ENCODE measurements at places on chromosomes 7 and 10.

GRCh38 chr7:46239846-46240245 is 318.8 kb upstream of the IGFBP3 start:
- no peak for DNase-seq

GRCh38 chr7:107982918-107983389 is 20.0 kb downstream of the LAMB1 start:
- DNase-seq = no peak

DNA sequence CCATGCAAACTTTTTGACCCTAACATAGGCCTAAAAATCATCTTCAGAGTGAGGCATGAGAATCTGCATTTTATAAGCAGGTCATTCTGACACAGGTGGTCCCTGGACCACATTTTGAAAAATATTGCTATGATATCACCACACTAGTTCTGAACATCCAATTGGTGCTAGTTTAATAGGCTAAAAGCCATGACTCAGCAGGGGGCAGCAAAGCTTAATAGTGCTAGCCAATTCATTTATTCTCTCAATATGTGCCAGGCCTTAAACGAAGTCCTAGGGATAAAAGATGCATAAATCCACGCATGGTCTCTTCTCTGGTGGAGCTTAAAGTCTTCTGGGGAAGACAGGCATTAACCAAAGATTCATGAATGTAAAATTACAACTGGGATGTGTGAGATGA is 10.2 kb upstream of the SLC25A28 start:
- DNase-seq = peak; percentile 55

- DNase-seq = no peak
These were observed 1.7 kb upstream of the POU6F2 start for GRCh38 chr7:38975944-38976392.

- no peak for DNase-seq
These were observed 30.4 kb downstream of the ZNF783 start for GRCh38 chr7:149292462-149292823.

DNA sequence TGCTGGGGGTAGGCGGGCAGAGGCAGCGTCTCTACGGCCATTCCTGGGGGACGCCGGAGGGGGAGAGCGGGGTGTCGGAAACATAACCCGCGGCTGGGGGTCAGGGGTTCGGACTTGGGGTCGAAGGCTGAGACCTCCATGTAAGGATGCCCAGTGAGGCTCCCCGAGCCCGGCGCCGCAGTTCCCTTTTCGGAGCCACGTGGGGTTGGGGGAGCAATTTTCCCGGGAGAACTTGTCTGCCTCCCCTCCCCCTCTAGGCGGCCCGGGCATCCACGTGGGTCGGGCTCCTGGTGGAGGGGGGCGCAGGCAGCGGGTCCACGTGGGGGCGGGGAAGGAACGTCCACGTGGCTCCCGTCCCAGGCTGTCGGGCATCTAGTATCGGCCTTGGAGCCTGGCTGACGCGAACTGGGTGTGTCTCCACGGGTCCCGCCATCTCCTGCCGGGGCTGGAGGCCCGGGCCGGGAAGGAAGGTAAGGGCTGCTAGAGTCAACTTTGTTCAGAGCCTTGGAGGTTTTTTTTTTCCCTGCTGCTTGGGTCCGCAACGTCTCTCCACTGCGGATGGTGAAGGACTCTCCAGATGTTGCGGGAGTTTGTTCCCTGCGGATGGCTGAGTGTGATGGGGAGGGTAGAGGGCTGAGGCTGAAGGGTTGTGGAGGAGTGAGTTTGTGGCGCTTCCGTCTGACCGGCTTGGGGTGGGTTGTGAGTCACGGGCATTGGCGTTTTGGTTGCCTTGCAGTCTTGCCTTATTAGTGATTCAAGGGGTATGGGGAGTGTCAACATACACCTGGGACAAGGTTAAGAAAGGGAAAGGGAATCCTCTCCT is 744 bp downstream of the PPRC1 start:
- DNase-seq = peak; percentile 85

- DNase-seq = peak; percentile 12
These were observed 95.2 kb downstream of the CLEC2L start for GRCh38 chr7:139618482-139619366.

- peak; percentile 70 for DNase-seq
These were observed 118.1 kb downstream of the SEMA3D start for GRCh38 chr7:85068799-85069198.

GRCh38 chr7:111025006-111025405 is 65.9 kb upstream of the LRRN3 start:
- DNase-seq = no peak

DNA sequence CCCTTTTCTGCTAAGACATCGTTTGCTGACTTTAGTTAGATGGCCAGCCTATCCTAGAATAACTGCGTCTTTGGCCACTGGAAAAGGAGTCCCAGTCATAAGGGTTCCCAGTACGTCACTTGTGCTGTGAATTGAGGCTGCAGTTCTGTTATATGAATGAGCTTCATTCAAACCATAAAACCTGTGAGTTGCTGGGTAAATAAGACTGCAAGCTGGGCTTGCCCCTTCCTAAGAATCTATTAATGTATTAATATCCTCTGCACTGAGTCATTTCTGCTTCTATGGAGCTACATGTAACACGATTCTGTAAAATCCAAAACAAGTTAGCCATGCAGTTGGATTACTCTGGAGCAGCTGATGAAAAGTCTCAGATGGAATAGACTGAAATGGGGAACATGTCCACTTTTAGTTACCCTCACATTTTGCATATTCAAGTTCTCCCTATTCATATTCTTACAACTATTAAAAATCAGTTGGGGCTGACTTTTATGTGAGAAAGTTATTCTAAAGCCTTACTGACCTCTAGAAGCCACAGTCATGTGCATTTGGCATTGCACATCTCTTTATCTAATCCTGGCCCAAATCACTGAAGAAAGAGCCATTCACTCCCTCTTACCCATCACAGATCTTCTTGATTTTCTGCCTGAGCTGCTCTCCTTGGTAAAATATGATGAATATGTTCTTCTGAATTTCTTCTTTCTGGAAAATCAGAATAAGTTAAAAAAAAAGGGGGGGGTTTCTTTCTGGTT is 41.8 kb upstream of the TMEM213 start:
- no peak for DNase-seq

GRCh38 chr7:117113871-117114270 is 160.6 kb downstream of the ST7 start:
- no peak for DNase-seq

DNA sequence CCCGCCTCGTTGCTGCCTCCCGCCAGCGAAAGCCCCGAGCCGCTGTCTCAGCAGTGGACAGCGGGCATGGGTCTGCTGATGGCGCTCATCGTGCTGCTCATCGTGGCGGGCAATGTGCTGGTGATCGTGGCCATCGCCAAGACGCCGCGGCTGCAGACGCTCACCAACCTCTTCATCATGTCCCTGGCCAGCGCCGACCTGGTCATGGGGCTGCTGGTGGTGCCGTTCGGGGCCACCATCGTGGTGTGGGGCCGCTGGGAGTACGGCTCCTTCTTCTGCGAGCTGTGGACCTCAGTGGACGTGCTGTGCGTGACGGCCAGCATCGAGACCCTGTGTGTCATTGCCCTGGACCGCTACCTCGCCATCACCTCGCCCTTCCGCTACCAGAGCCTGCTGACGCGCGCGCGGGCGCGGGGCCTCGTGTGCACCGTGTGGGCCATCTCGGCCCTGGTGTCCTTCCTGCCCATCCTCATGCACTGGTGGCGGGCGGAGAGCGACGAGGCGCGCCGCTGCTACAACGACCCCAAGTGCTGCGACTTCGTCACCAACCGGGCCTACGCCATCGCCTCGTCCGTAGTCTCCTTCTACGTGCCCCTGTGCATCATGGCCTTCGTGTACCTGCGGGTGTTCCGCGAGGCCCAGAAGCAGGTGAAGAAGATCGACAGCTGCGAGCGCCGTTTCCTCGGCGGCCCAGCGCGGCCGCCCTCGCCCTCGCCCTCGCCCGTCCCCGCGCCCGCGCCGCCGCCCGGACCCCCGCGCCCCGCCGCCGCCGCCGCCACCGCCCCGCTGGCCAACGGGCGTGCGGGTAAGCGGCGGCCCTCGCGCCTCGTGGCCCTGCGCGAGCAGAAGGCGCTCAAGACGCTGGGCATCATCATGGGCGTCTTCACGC is 825 bp downstream of the ADRB1 start:
- no peak for DNase-seq

- no peak for DNase-seq
These were observed 85.2 kb upstream of the SGCE start for GRCh38 chr7:94741179-94741578.

DNA sequence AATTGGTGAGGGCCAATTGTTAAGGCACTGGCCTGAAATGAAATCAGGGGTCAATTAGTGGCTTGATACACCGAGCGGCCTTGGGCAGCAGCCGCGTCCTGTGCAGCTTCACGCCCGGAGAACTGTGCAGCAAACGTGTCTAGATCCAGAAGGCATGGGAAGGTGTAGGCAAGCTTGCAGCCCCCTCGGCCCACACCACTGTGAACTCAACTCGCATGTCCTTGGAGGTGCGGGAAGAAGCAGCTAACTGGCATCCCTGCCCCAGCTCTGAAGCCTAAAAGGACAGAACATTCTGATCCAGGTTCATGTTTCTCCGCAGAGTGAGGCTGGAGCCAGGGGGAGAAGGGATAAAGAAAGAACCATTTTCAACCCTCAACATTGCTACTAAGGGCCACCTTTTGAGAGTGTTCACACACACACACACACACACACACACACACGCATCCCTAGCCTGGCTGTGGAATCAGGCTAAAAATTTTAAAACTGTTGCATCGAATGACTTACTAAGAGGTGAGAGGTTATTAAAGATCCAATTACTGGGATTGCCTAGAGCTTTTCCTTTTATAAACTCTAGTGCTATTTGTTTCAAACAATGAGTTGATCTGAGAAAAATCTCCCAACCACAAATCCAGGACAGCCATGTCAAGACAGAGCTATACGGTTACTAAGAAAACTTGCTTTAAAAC is 104.0 kb downstream of the PARP12 start:
- no peak for DNase-seq
